Activated naive CD4-positive, alpha-beta T cell treated with anti-CD3 and anti-CD28 coated beads for 36 hours (primary cell): ENCODE measurements at places on chromosomes 7 and 10. TPM values are rescaled to one million over a fixed set of nuclear protein-coding genes. Genes with fewer than 3 reads are reported as not detected.

GRCh38 chr7:15016315-15016667 is 113.7 kb upstream of the DGKB start:
- no peak for DNase-seq

The FKBP6 gene
- total RNA-seq, result not detected

The SMARCD3 gene
- 5.8 TPM for total RNA-seq

- DNase-seq, result no peak
These were observed 86.6 kb downstream of the TCF7L2 start for GRCh38 chr10:113036619-113037018.

DNA sequence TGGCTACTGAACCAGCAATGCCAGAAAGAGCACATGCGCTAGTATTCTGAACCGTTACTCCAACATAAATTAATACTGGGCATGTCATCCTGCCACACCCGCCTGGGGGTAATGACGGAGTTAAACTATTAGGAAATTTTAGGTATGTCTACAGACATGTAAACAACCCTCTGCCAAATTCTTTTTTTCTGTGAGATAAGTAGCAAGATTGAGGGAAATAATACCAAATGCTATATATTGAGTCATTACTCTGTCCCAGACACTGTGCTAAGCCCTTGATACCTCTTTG is 7.4 kb downstream of the LSMEM1 start:
- DNase-seq, result no peak

- no peak for DNase-seq
These were observed 102.8 kb upstream of the KCND2 start for GRCh38 chr7:120169996-120170783.

- DNase-seq, result peak; percentile 37
These were observed 817 bp downstream of the SRI start for GRCh38 chr7:88218836-88219605.

GRCh38 chr10:22252801-22253579 is 35.2 kb upstream of the EBLN1 start:
- peak; percentile 35 for DNase-seq

The CHAT gene
- not detected for total RNA-seq

- no peak for DNase-seq
These were observed 1.4 kb upstream of the IL6 start for GRCh38 chr7:22725585-22725984.

GRCh38 chr7:22894546-22894945 is 71.9 kb upstream of the TOMM7 start:
- DNase-seq, result no peak

The PON1 gene
- total RNA-seq, result not detected

DNA sequence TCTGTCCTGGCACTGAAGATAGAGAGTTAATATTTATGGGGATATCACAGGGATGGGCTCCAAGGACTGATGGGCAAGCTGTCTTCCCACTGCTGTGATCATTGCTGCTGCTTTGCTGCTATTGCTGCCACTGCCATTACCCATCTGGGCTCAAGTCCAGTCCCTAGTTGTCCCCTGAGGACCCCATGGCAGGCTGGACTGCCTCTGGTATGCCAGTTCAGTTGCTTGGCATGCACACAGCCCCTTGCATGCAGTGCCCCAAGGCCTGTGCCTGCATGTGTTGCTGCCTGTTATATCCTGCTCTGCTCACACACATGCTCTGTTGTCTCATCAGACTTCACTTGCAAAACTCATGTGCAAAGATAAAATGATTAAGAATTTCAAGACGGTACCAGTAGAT is 109.5 kb downstream of the ADRA2A start:
- no peak for DNase-seq

GRCh38 chr7:108415821-108416536 is 40.3 kb downstream of the NRCAM start:
- DNase-seq, result peak; percentile 65

DNA sequence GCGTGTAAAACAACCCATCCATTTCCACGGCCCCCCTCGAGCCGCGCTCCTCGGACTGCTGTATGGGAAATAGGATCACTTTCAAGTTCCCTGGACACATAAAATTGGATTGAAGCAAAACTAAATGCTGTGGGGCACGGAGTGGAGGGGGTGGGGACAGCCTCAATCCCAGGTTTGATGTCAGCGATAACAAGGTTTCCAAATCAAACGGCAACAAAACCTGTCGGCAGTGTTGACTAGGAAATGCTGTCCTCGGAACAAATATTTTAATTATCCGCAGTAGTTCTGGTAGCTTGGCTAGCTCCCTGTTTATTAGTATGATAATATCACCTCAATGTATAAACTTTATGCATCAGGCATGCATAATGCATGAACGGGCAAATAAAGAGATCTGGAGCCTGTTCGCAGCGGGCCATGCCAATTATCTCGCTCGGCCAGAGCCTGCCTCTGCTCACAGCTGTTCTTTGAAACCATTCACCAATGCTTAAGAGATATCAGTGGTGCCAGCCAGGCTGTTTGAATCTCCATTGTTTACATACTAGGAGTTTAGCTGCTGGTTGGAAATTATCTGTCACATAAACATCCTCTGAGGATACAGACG is 161.1 kb downstream of the PAXIP1 start:
- no peak for DNase-seq
